NCI-H2107 (cell line): ENCODE measurements at places on chromosomes 6 and 20.

DNA sequence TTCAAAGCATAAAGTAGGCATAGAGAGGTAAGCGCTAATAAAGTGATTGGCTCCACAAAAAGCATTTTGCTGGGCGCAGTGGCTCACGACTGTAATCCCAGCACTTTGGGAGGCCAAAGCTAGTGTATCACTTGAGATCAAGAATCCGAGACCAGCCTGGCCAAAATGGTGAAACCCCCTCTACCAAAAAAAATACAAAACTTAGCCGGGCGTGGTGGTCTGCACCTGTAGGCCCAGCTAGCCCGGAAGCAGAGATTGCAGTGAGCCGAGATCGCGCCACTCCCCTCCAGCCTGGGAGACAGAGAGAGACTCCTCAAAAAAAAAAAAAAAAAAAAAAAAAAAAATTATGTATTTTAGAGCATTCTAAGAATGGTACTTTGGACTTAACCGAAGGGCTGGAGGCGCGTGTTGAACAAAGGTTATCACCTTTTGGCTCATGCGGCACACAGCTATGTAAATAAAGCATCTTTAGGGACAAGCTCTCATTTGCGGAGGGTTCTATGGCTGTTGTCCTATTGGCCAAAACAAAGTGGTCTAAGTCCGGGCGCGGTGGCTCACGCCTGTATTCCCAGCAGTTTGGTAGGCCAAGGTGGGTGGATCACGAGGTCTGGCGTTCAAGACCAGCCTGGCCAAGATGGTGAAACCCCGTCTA lies 17.4 kb downstream of the HFE start:
- no peak for DNase-seq

DNA sequence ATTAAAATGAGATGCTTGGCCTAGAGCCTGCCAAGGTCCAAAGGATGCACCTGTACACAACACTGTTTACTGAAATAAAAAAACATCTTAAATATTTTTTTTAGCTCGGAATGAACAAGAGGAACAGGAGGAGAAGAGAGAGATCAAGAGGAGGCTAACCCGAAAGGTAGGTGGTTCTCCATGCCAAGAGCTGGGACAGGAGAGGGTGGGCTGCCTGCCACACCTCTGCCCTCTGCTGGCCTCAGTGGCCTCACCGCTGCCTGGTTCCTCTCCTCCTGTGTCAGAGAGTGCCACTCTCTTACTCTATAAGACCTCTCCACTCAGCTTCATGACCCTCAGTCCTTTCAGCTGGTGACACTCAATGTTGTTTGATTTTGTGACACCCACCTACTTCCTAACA lies 50.2 kb downstream of the TBC1D7 start:
- DNase-seq: no peak

DNA sequence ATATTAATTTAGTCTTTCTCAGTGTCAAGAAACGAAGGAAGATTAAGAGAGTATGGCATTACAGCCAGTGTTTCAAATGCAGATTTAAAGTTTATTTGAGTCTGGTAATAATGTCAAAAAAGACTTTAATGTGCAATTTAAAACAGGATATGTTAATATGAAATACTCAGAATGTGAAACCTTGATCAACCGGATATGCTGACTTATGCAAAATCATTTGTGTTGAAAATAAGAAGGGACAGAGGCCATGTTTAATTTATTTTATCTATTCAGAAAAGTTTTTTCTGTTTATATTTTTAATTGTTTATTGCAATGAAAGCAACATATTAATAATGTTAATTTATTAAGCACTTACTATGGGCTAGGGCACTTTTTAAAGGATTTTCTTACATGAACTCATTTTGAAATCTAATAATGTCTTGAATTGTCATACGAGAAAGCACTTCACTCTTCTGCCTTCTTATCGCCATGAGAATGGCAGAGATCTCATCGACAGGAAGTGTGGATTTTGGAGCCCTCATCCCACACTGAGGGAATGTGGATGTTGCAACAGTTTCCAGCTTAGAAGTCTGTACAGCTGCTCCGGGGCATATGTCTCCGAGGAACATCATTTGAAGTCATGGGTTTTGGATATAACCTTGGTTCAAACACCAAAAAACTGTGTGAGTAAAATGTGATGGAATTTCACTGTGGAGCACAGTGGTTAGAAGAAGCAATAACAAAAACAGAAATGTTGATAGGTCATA lies 1410.4 kb downstream of the EPHA7 start:
- DNase-seq: no peak

DNA sequence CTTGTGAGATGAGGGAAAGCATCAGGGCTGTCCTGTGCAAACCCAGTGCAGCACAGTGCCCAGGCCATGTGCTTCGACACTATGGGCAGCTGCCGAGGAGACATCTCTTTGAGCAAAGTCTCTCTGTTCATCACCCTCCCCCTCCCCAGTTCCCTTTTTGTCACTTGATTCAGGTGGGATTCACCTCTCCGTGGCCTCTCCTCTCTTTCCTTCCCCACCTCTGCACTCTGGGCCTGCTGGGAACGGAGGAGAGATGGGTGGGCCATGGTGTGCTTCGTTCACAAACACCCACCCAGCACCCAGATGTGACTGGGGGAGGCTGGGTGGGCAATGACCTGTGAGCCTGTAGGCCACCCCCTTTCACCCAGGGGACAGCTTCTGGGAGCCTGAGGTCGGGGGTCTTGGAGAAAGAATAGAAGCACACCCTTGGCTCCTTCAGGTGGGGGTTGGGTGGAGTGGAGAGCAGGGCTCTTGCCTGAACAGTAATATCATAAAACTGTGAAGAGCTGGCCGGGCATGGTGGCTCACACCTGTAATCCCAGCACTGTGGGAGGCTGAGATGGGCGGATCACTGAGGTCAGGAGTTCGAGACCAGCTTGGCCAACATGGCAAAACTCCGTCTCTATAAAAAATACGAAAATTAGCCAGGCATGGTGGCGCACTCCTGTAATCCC lies 33.5 kb upstream of the DLGAP4 start:
- no peak for DNase-seq

DNA sequence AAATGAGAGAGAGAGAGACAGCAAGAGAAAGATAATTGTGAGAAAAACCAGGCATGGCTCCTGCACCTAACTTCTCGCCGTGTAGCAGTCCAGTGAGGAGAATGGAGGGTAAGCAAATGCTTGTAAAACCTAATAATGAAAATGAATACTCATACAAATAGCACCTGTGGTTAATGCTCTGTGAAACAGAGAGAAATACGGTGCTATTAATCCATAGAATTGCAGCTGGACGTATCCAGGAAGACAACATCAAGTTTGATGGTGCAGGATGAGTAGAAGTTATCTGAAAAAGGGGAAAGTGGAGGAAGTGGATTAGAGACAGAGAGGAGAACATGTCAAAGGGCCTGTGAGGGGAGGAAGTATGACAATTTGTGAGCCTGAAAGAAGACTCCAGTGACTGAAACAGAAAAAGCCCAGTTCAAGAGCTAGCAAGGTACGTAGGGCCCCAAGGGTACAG lies 89.4 kb upstream of the PAK5 start:
- no peak for DNase-seq

DNA sequence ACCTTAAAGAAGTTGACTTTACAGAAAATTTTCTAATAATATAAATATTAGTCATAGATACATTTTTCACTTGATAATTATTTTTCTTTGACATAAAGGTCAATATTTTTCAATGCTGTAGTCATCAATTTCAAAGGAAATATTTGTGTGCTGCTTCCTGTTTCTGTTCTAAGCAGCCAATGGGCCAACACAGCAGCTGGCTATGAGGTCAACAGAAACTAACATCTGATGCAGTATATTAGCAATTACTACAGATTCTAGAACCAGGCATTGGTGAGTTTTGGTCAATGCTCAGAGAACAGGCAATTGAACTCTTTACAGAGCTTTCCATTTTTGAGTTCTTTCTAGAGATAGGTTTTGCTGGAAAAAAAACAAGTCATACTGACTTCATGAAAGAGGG lies 669.6 kb upstream of the NRSN1 start:
- no peak for DNase-seq
